ENCODE measurements at places on chromosomes 4 and X. TPM values are rescaled to one million over a fixed set of nuclear protein-coding genes. Genes with fewer than 3 reads are reported as not detected.

CRMP1 gene
- 16.5 TPM for total RNA-seq

VCX2 gene
- not detected for total RNA-seq

- DNase-seq: no peak
These were observed 57.8 kb downstream of the RAP1GDS1 start for GRCh38 chr4:98319021-98319420.

DNA sequence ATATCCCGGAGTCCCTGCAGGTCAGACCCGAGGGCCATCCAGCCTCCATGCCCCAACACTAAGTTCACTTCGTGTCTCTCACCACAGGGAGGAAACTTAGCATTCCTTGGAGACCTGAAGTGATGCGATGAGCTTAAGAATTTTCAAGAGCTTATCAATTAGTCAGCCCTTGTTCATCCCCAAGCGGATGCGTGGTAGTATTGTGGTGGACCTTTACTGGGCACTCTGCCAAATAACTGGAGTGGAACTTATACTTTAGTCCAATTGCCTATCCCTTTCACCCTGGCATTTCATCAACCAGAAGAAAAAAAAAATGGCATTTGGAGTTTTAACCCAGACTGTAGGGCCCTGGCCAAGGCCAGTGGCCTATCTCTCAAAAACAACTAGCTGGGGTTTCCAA is 137.1 kb downstream of the RELL1 start:
- DNase-seq: no peak

GRCh38 chrX:19382555-19383145 is 38.9 kb downstream of the PDHA1 start:
- DNase-seq: no peak

DNA sequence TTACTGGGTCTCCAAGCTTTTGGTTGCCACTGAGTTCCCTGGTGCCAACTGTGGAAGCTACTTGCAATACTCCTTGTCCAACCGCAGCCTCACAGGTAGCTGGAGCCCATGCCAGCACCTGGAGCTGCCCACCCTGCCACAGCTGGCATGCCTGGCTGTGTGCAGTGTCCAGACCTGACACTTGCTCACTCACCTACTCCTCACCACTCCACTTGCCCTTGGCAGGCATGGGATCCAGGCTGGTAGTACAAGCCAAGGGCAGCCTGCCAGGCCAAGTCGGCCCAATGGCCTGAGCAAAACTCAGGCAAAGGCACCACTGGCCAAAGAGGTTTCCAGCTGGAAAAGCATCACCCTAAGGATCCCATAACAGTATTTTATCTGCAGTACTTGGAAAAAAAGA is 246.3 kb downstream of the PDGFC start:
- no peak for DNase-seq

DNA sequence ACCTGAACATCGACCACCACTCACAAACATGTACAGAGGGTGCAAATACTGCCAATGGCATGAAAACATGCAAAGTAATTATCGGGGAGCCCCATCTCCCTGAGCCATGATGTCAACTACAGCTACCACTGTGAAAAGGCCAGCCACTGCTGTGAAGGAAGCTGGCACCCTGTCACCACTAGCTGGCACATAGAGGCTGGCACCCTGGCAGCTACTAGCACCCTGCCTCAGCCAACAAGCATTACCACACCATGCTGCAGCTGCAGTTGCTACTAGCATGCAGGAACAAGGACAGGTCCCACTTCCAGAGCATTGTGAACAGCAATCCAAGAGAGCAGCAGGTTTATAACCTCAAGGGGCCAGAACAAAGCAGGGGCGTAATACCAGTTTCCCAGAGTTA is 81.4 kb downstream of the PRR32 start:
- no peak for DNase-seq

- no peak for DNase-seq
These were observed 4.3 kb upstream of the NSUN7 start for GRCh38 chr4:40745285-40745984.

PNMA6A gene
- total RNA-seq: 5.2 TPM

DNA sequence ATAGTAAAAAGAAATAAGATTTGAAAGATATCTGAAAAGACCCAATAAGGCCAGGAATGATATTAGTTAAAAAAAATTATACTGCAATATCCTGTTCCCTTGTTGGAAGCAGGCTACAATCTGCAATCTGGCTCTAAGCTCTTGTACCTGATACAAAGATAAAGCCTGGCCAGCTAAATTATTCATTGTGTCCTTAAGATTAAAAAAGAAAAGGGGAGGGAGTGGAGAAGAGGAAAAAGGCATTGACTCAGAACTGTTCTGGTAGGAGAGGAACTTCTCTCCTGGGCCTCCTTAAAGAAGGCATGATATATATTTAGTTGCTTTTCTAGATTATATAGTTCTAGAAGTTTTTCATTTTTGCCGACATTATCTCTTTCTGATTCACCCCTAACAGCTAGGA is 46.7 kb downstream of the IRF2 start:
- no peak for DNase-seq

GRCh38 chr4:40613456-40613855 is 16.2 kb downstream of the RBM47 start:
- DNase-seq: no peak

DNA sequence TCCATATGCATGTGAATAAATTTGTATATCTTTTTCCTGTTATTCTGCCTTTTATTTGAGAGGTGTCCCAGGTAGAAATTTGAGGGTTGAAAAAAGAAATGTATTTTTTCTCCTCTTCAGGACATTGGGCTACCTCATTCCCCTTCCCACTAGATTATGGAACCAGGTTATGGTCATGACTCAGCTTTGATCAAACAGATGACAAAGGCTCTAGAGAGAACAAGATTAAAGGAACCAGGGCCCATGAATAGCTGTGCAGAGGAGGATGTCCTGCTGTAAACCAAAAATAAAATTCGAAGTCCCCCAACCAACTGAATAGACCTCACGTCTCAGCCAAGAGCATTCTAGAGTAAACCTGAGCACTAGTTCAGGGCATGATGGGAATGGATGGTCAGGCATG is 313.2 kb downstream of the RAPGEF2 start:
- no peak for DNase-seq

DNA sequence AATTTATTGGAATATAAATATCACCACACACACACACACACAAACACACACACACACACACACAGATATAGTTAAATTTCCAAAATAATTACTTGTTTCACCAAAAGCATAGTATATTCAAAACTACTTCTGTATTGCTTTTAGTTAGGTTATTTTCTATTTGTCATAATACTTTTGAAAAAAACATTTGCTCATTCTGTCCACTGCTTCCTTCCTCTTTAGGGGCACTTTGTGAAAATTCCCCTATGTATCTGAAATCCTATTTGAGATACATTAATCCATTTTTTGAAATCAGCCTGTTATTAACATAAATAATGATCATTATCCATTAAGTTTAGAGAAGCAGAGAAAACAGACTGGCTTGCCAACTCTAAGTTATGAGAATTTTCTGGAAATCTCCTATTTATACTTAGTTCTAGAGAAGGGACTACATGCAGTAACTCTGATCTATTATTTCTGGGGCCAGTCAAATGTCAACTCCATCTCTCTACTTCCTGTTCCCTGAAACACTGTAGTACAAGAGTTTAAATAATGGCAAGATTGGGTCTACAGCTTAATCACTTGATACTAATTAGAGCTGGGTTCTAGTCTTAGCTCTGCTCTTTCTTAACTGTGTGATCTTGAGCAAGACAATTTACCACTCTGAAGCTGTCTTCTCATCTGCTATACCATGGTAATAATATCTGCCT is 54.4 kb upstream of the GPR174 start:
- no peak for DNase-seq

SLC9A7 gene
- total RNA-seq: 14.1 TPM

- no peak for DNase-seq
These were observed 8.7 kb downstream of the GUCY2F start for GRCh38 chrX:109472939-109473735.

EDA gene
- total RNA-seq: 9.2 TPM

DNA sequence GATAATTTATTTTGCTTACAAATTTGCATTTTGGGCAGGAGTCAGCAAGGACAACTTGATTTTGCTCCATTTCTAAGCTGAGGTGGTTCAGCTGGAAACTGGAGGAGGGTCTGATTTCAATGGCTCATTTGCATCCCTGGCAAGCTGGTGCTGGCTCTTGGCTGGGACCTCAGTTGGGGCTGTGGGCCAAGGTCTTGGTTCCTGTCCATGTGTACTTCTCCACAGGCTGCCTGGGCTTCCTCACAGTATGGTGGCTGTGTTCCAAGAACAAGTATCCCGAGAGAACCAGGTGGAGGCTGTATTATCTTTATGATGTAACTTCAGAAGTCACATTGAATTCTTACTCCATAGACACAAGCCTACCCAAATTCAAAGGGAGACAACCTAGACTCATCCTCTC is 77.0 kb upstream of the STX18 start:
- no peak for DNase-seq

GRCh38 chr4:183348706-183349659 is 26.8 kb upstream of the CLDN24 start:
- no peak for DNase-seq

MED12 gene
- 80.8 TPM for total RNA-seq

GRCh38 chrX:101393530-101394305 is 2.9 kb downstream of the RPL36A start:
- no peak for DNase-seq

TRPC3 gene
- 0.34 TPM for total RNA-seq

DNA sequence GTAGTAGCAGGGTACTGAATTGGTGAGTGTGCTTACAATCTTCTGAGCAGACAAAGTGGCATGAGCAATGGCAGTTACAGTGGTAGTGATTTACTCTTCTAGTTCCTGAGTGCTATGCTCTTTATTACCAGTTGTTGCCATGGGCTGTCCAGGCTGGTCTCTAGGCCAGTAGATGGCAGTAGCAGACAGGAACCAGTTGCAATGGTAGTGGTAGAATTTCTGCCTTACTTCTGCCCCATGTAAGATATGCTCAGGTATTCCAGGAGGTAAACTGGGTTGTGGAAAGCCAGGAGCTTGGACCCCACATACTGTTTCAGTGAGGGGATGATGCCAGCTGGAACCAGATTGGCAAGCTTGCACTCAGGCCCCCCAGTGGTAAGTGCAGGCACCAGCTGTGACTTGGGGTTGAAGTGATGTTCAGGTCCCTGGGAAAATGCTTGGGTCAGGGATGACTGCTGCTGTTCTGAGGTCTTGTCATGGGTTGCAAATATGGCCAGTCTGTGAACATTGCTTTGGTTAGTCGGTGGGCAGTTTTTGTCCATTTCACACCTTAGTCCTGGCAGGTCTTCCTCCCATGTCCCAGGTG is 63.0 kb upstream of the ZXDB start:
- no peak for DNase-seq

- no peak for DNase-seq
These were observed 1.4 kb downstream of the PCGF3 start for GRCh38 chr4:706834-707598.

CYSLTR1 gene
- total RNA-seq: 0.68 TPM

DNA sequence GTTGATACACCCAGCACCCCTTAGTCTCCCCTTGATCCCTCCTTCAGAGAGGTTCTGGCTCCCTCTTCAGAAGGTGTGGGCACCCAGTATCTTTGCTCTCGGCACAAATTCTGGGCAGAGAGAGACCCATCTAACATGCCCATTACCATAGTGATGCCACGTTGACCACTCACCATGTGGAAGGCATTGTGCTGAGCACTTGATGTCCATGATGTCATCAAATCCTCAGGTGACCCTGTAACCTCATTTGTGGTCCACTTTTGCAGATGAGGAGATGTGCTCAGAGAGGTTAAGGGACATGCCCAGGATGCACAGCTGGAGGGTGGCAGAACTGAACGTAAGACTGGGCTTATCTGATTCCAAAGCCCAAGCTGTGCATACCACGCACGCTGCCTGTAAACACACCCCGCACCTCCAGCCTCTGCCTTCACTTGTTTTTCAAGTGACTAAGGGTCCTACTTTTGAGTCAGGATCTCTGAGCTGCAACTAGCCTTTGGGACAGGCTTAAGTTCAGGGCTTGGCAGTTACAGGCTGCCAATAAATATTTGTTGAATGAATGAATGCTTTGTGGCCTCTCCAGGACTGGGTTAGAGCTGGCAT is 55.2 kb downstream of the HTRA3 start:
- peak; percentile 27 for DNase-seq

GABRB1 gene
- total RNA-seq: not detected

- DNase-seq: no peak
These were observed 143.7 kb downstream of the RASL11B start for GRCh38 chr4:53005808-53006207.

NR0B1 gene
- 1.3 TPM for total RNA-seq

DNA sequence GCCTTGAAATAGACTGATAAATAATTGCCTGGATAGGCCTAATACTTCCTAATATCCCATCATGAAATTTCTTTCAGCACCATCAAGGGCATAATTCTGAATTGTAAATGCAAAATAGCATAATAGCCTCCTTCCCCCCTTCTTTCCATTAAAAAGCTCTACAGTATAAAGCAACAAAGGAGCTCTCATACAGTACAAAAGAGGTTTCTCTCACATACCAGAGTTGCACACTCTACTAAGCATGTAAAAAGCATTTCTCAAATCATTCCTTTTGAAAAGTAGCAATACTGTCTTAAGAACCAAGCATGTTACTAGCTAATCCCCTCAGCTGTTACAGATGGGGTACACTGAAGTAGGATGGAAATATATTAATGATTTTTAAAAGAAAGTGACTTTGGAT is 509.0 kb downstream of the KLHL13 start:
- DNase-seq: no peak

- DNase-seq: no peak
These were observed 232.1 kb upstream of the F9 start for GRCh38 chrX:139298437-139298836.

DNA sequence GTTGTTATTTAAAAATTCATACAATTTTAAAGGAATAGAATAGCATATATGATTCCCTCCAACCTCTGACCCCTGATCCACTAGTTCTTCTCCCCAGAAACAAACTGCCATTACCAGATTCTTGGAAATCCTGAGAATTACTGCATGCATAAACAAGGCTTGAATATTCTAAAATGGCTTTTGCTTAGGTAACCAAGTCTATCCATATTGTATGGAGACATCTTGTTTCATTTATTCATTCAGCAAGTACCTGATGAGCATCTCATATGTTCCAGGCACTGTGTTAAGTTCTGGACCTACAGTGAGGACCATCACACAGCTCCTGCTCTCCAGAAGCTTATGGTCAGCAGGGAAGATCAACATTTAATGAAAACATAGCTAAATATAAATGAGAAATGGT is 49.4 kb downstream of the TMEM164 start:
- DNase-seq: no peak

- no peak for DNase-seq
These were observed 71.5 kb downstream of the SORBS2 start for GRCh38 chr4:185740471-185740873.

- DNase-seq: no peak
These were observed 29.5 kb downstream of the TMEM131L start for GRCh38 chr4:153495480-153496193.

DNA sequence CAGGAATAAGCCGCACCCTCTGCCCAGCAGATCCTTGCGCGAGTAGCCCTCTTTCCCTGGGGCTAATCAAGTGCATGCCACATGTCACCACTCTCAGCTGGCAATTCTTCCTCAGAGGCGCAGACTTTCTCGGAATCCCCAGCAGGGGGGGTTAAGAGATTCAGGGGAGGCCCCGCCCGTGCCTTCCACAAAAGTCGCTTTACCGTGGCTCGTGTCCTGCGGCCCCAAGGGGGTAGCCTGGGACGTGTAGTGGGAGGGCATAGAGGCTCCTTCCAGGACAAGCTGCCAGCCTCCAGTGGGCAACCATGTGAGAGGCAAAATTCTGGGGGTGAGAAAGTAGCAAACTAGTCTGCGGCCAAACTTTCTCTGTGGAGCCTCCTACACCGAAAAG is 652 bp downstream of the SRPX start:
- no peak for DNase-seq

POU4F2 gene
- not detected for total RNA-seq

GRCh38 chr4:86845593-86845992 is 3.6 kb downstream of the SLC10A6 start:
- no peak for DNase-seq

- DNase-seq: no peak
These were observed 154.9 kb upstream of the PJA1 start for GRCh38 chrX:69320116-69320515.

ATP1B4 gene
- not detected for total RNA-seq
